Nephron progenitor cell (in vitro differentiated cells): ENCODE measurements at places on chromosomes 6 and 20.
A peak's percentile ranks its signal among the peaks of the same experiment; 100 is the strongest.

DNA sequence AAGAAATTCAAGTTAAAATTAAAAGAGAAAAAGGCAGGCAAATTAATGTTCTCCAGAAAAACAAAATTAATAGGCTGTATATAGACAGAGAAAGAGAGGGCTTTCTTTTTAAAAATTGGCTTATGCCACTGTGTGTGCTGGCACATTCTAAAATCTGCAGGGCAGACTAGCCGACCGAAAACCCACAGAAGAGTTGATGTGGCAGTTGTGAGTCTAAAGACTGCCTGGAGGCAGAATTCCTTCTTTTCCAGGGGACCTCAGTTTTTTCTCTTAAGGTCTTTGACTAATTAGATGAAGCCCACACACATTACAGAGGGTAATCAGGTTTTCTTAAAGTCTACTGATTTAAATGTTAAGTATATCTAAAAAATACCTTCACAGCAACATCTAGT, 85.7 kb downstream of the GJA1 start:
- no peak overlapping the region for H3K4me3 ChIP-seq
- no peaks in the 10 kb centered on the region for H3K27me3 ChIP-seq
- peaks cover 24% of the 10 kb centered on the region for H3K4me1 ChIP-seq
- H3K27ac ChIP-seq, result peak overlapping the region; percentile 8

GRCh38 chr6:28682542-28682941, 156.9 kb downstream of the GPX5 start:
- peaks cover 32% of the 10 kb centered on the region for H3K27me3 ChIP-seq
- H3K4me1 ChIP-seq, result peaks cover 40% of the 10 kb centered on the region
- H3K4me3 ChIP-seq, result no peak overlapping the region
- no peak for DNase-seq
- no peak overlapping the region for H3K27ac ChIP-seq

- no peaks in the 10 kb centered on the region for H3K27me3 ChIP-seq
- no peak overlapping the region for H3K4me3 ChIP-seq
- no peaks in the 10 kb centered on the region for H3K36me3 ChIP-seq
- DNase-seq, result no peak
These were observed 16.3 kb downstream of the LRRC73 start for GRCh38 chr6:43493833-43494232.

DNA sequence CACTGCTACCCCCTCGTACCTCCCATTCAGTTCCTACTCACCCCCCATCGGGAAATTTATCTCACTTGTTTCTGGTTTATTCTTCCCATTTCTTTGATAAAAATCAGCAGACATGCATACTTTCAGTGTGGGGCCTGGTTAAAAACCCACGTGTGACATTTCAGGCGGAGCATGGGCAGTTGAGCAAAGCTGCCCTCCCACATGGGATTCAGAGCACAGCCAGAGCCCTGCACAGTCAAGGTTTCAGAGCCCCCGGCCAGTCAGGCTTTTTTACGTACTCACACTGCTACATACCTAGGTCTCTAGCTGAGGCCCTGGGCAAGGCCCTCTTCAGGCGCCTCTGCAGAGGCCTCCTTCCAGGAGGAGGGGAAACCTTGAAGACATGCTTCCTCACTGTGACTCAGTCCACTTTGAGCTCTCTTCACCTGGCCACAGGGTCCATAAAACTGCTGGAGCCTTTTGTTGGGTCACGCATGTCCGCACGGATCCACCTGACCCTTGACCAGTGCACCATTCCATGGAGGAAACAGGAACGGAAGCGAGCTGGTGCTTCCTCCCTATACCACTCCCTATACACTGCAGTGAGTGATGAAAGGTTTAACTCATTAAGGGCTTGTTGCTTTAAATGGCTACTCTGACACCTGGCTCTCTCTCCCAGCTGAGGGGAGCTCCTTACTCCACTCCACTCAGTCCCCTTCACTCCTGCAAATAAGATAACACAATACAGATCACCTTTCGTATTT, 713.3 kb downstream of the PRKN start:
- H3K27ac ChIP-seq, result peak overlapping the region; percentile 49
- H3K4me1 ChIP-seq, result peaks cover 11% of the 10 kb centered on the region
- H3K27me3 ChIP-seq, result peaks cover 6% of the 10 kb centered on the region
- no peak overlapping the region for H3K4me3 ChIP-seq

GRCh38 chr6:133085471-133085870, 155.7 kb upstream of the EYA4 start:
- no peaks in the 10 kb centered on the region for H3K36me3 ChIP-seq
- no peak overlapping the region for H3K4me3 ChIP-seq
- no peak for DNase-seq
- H3K4me1 ChIP-seq, result no peaks in the 10 kb centered on the region
- H3K27ac ChIP-seq, result no peak overlapping the region
